Stimulated activated CD4-positive, alpha-beta T cell treated with anti-CD3 and anti-CD28 coated beads, Interleukin-15, amount 100 ng/mL, for 24 hours (primary cell): ENCODE measurements at places on chromosomes 4 and X.

- peak; percentile 57 for DNase-seq
These were observed 1.1 kb upstream of the CHST7 start for GRCh38 chrX:46572340-46572936.

DNA sequence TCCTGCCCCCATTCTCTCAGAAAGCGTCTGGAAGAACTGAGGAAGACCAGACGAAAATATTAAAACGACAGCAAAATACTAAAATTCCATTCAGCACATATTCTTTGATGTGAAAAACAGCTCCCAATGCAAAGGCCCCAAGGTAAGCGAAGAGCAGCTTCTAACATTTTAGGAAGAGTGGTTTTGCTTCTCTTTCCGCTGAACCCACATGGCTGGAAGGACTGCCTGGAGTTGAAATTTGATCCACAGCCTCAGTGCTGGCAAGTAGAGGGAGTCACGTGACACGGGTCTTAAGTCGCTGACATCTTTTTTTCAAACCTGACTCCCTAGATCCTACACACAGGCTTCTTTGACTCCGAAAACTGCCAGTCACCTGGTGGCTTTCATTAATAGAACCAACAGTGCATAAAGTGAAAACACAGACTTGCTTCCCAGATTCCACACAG lies at the start of gene FAM13A:
FAM13A (minus strand) TSS at position 233 of the 446 bp plus-strand sequence; CDS start at position 12, 221 bp downstream.
- peak; percentile 8 for DNase-seq

GRCh38 chr4:169054879-169055278 lies 44.8 kb upstream of the CBR4 start:
- no peak for DNase-seq

GRCh38 chrX:120790552-120790951 lies 85.1 kb downstream of the CT47B1 start:
- DNase-seq = no peak

DNA sequence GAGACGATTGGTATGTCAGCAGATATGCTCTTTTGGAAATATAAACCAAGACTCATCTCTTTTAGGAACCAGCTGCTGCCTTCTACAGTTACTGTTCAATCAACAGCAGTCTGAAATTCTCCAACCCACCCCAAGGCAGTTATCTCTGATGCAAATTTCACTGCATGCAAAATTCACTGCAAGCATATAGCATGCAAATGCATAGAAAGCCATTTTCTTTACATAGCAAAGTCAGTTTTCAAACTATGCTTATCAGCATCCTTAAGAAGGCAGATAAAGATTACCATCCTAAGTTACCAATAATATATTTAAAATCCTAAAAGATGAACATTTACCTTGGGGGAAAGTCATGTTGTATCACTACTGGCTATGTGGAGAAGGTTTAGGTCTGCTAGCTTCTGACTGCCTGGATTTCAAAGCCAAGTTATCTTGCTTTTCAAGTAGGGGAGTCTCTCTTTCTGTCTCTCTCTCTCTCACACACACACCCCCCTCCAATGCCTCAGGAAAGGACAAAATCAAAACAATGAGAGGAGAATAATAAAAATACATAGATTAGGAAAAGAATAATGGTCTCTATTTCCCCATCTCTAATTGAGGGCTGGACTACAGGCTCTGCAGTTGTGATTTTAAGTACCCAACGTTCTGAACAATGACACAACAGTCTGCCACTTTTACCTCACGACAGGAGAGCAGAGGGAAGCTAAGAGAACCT lies 1.5 kb downstream of the NMU start:
- DNase-seq = no peak

DNA sequence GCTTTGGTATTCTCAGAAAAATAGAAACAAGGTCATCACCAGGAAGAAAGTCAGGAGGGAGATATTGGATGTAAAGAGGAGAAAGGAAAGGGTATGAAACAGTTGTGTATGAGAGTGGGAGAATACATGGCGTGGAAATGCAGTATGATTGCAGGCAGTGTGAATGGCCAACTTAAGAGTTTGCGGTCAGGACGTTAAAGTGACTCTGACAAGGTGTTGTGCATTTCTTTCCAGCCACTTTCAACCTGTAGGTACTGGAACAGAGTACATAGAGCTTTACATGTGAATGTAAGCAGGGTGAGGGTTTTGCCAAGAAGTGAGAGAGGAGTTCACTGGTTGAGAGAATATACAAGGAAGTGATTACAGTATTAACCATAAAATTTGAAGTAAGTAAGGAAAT lies 15.7 kb downstream of the ATP10D start:
- DNase-seq = no peak

DNA sequence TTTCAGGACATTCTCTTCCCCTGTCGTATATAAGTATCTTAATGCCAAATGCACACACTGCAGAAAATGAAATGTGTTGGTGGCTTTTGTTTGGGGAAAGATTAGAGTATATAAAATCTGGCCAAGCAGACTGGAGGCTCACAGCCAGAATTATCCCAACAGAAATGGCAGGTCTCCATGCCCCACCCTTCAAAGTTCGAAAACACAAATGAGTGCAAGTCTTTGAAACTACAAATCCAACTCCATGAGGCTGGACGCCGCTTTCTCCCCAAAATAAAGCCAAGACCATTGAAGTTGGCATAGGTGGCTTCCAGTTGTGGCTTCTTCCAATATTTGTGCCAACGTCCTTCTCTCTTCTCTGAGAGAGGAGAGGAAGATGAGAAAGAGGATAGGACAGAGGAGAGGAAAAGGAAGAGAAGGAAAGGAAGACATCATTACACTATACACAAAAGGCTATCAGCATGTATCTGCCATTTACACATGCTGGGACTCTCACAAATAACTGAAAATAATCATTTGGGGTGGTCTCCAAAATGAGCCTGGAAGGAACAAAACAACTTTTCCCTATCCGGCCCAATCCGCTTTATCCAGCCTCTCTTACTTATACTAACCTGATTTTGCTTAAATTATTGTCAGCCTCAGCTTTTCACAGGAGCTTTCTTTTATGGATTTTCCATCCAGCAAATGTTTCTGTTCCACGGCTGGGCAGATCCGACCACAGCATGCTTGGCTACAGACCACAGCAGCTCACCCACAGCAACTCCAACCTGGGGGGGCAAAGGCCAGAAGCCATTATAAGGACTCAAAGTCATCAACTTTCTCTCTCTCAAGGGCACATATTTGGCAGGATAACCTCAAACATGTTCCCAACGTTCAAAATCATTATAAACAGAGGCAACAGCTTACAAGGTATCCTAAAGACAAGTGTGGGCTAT lies 71.7 kb downstream of the APBB2 start:
- no peak for DNase-seq

DNA sequence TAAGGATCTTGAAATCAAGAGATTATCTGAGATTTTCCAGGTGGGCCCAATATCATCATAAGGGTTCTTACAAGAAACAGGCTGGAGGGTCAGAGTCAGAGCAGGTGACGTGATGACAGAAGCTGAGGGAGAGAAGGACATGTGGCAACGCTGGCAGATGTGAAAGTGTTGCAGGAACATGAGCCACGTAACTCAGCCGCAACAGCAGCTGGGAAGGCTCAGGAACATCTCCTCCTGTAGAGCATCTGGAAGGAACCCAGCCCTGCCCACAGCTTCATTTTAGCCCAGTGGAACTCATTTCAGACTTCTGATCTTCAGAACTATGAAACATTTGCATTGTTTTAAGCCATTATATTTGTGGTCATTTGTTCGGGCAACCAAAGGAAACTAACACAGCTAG lies 156.3 kb upstream of the VEGFC start:
- DNase-seq = no peak

DNA sequence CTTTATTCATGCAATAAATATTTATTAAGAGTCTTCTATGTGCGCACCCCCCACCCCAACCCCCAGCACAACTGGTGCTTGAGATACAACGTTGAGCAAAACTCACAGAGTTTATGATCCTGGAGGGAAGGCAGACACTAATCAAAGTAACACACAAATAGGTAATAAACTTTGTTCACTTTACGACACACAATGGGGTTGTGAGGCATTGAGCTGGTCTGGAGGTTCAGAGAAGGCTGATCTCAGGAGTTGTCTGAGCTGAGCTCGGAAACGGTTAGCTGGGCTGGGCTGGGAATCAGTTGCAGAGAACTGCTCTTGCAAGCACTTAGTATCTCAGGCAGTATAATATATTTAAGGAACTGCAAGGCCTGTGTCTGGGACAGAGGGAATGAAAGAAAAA lies 238.5 kb downstream of the SCFD2 start:
- no peak for DNase-seq

DNA sequence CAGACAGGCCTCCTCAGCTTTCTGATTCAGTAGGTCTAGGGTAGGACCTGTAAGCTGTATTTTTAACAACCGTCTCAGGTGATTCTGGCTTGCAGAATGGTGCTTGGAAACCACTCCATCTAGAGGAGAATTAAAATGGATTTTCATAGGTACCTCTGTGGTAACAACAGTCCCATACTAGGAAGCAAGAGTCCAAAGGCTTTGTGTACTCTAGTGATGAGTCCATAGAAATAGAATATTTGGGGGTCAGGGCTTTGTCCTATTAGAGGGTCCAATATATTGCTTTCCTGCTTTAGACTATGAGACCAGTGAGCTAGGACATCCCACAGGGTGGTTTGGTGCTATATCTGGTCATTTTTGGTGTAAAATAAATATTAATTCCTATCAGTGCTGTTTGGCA lies 242.0 kb downstream of the SCFD2 start:
- no peak for DNase-seq

GRCh38 chr4:87097075-87097474 lies 123.3 kb downstream of the KLHL8 start:
- no peak for DNase-seq

- no peak for DNase-seq
These were observed 9.3 kb downstream of the MSMO1 start for GRCh38 chr4:165336743-165337142.

- no peak for DNase-seq
These were observed 23.0 kb upstream of the LIMCH1 start for GRCh38 chr4:41514766-41515481.

- DNase-seq = no peak
These were observed 239.0 kb downstream of the AFAP1 start for GRCh38 chr4:7700665-7701064.

- no peak for DNase-seq
These were observed 826 bp downstream of the POU4F2 start for GRCh38 chr4:146639506-146639932.

DNA sequence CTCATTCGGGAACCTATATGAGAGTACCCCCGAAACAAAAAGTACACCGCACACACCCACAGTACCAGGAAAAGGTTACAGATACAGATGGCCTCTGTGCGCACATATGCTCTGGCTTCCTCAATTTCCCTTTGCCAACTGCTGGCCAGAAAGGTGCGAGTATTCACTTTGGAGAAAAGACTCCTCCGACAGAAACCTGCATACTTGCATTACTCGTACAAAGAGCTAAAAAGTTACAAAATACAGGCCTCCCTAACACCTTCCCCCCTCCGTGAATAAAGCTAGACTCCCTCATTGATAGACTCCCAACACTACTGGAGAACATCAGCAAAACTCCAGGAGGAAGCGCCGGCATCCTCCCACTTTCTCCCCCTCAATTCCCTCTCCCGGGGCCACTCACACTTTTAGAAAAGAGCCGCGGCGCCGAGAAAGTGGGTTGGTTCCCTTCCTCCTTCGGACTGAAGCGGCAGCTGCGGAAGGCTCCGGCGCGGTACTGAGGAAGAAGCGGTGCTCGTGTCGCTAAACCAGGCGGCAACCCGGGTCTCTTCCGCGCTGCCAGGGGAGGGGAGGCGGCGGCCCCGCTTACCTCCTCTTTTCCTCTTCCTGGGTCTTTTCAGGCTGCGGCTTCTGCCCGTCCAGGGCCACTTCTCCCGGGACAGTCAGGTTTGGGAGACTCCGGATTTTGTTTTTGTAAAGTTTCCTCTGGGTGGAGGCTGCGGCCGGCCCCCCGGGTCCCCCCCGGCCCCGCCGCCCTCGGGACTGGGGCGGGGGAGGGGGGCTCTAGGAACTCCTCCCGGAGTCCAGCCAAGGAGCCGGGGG lies 1.1 kb downstream of the FBXW7 start:
- DNase-seq = peak; percentile 67

DNA sequence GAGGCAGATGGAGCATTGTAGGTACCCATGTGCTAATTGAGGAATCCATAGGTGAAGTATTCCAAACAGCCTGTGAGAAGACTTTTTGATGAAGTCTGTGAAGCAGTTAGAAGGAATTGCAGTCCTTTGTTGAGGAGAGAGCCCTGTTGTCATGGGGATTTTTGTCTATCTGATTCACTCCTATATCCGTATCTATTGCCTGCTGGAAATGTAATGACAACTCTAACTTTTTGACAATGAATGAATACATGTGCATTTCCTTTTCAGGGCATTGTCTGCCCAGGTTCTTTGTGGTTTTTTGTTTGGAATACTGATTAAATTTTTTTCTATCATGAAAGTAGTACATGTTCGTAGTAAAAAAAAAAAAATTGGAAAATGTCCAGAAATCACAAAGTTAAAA lies 31.1 kb downstream of the STK32B start:
- no peak for DNase-seq

DNA sequence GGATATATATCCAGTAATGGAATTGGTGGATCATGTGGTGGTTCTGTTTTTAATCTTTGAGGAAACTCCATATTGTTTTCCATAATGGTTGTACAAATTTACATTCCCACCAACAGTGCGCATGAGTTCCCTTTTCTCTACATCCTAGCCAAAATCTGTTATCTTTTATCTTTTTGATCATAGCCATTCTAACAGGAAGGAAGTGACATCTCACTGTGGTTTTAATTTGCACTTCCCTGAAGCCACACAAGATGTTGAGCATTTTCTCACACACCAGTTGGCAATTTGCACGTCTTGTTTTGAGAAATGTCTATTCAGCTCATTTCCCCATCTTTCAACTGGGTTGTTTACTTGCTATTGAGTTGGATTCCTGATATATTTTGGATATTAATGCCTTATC lies 194.9 kb downstream of the CBLL2 start:
- no peak for DNase-seq

DNA sequence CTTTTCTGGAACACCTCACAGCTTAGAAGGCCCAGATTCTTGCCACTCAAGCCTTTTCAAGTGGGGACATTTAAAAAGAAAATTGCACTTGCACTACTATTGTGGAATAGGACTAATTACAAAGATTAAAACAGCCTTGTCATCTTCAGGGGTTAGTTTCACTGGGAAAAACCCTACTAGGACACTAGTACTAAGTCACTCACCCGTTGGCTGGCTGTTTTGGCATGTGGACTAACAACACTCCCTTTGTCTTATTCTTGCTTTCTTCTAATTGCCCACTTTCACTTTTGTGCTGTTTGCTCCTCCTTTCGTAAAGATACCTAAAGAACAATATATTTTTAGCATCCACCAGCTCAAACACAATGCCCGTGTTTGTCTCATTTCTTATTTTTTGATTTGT lies 200.9 kb upstream of the MID1 start:
- no peak for DNase-seq
